Natural killer cell treated with Interleukin-12 subunit alpha and Interleukin-12 subunit beta and Interleukin-15 and Interleukin-18, amount 100 ng/mL, for 72 hours (primary cell): ENCODE measurements at places on chromosomes 4 and X. TPM values are rescaled to one million over a fixed set of nuclear protein-coding genes. Genes with fewer than 3 reads are reported as not detected.

- no peak for DNase-seq
These were observed 7.2 kb downstream of the GTPBP6 start for GRCh38 chrX:311156-312129.

Gene LDB2
- total RNA-seq = 0.64 TPM

DNA sequence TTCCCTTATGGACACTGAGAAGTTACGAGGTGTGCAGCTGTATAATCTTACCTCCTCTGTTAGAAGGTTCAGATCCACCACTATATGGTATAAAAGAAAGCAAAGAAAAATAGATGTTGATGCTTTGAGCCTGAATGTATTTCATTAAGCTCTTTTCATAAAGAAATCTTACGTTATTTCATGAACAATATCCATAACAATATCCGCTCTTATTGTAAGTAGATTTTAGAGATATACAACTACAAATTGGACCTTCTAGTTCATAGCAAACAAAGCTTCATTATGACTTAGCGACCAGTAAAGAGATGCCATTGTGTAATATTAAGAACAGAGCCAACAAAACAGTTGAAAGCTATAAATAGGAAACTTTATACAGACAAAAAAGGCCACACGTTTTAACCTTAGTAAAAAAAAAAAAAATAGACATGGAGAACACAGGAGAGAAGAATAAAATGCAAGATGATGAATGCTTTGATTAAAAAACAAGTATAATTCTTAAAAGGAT, 203.6 kb downstream of the PDGFC start:
- no peak for DNase-seq

Gene VCX2
- total RNA-seq = not detected

DNA sequence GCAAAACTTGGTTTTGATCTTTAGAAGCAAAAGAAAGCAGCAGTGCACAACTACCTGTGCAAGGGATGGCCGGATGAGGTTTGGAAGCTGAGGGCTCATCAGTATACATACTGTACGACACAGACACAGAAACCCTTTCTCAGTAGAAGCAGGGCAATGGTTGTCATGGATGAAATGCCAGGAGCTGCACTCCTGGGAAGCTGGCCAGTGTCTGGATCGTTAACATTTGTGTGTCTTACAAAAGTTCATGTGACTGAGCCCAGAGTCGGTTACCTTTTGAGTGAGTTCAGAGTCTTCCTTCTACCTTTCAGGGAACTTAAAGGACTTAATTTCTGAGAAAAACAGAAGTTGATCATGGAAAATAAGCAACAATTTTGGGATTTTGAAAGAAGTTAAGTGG, 230.3 kb downstream of the APBB2 start:
- DNase-seq = no peak

Gene CENPI
- total RNA-seq = 38.7 TPM

GRCh38 chrX:104918122-104918521, 302.4 kb downstream of the TEX13A start:
- no peak for DNase-seq

- DNase-seq = no peak
These were observed 115.0 kb upstream of the KCNIP4 start for GRCh38 chr4:22063613-22064012.

DNA sequence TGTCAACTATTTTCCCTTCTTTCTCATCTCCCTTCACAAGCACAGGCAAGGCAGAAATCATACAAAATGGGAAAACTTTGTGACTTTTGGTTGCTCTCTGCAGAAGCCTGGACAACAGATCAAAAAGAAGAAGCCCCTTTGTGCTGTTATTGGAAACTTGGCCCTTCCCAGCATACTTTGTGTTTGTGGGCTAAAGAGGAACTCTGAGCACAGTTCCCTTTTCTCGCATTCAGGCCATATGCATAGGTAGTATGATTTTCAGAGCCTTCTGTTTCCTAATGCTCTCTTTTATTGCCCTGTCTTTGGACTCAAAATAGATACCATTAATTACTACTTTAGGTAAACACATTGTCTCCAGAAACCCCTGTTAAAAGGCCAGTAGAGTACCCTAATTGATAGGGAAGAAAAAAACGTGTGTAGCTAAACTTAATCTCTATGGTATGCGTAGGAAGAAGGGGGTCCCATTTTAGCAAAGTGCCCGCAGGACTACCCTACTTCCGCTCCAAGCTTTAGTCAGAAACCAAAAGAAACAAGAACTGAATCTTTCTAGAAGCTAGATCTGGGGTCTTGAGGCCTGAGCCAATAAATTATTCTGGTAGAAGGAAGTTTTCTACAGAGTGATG, 26.6 kb downstream of the VSIG4 start:
- no peak for DNase-seq

Gene GTPBP6
- 69.6 TPM for total RNA-seq

DNA sequence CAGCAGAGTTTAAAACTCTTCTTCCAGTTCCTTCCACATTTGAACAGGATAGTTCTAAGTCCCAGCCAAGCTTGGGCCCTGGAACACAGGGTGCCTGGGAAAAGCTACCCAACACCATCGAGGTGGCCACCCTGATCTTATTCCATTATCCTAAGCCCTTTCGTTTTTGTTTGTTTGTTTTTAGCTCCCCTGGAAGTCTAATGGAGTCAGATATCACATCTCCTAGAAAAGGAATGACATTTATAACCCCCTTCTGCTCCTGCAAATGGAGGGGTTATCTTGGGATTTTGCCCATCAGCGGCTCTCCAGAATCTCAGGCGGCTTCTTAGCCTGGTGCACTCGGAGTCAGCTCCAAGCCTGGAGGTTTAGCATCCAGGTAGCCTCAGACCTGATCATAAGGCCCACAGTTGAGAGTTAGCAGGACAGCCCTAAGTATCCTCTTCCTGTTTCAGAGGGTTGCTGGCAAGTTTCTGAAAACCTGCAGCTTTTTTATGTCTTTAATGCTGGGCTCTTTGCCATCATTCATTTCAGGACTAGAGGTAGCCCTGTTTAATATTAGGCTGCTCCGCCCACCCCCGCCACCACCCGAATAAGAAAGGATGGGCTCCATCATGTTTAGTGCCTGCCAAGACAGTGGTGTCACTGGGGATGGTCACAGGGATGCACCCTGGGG, 230.0 kb upstream of the LNX1 start:
- no peak for DNase-seq

Gene MMGT1
- 22.2 TPM for total RNA-seq

DNA sequence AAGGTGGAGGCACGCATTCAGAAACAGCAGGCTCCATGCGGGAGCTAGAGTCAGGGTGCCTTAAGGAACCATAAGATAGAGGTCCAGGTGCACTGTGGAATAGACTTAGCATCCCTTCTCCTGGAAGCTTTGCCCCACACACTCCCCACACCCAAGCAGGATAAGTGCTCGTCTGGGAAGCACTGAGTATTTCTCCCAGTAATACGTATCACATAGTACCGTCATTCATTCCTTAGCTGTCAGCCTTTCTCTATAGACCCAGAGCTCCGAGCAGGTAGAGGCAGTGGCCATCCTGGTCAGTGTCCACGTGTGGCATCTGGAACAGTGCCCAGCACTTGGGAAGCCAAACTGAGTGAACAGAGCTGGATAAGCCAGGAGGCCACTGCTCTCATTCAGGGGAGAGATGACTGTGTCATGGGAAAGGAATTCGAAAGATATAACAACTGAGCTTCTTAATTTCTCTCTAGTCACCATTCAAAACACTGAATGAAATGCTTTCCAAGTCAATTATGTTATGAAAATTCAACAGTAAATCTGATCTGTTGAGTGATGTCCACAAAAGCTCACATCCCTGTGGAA, 9.9 kb downstream of the APBB2 start:
- no peak for DNase-seq

Gene BEX1
- not detected for total RNA-seq

GRCh38 chr4:74543231-74543781, 98.4 kb downstream of the AREG start:
- no peak for DNase-seq

Gene RGS12
- 1.9 TPM for total RNA-seq

DNA sequence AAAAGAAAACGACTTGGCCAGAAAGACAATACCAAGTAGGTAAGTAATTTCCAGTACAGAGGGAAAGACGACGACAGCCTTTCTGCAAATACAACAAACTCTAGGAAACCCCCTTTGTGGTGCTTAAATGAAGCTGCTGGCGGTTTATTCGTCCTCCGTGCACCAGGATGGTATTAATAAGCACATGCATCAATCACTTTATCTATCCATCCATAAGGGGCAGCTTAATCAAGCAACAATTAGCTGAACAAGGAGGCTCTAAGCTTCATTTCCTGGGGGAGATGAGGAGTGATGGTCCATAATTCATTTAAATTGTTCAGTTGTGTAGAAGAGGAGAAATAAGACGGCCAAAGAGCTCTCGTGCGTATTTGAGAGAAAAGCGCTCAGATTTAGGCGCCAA, 26.2 kb downstream of the IRF2 start:
- DNase-seq = no peak

DNA sequence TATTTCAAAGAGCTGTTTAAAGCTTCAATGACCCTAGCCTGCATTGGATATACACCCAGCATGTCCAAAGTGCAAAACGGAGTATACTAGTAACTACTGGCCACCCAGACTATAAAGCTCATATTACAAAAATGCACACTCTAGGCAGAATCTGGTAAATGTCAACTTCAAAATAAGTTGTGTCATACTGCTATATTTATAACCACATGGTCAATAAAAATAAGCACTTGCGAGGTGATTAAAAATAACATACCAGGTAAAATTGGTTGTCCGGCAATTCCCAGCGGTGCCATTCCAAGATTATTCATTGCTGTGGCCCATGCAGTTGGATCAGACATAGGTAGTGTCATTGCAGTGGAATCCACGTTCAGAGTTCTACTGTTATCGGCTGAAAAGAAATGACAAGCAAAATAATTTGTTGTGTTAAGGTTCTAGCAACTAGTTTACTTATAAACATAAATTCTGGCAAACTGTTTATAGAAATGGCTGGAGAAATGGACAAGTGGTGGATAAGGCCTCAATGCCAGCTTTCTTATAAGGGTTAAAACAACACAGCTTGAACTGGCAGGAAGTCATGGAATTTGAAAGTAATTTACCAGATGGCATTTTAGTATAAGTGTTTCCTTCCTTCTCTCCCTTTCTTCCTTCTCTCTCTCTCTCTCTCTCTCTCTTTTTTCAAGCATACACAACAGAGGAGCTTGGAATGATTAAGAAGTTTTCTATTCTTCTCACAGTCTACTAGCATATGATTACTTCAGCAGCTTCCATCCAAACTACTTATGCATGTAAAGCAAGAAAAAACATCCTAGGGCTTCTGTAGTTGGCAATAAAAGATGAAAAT, 199.9 kb downstream of the ENOX2 start:
- no peak for DNase-seq

- no peak for DNase-seq
These were observed 25.6 kb downstream of the CHM start for GRCh38 chrX:86021652-86022289.

DNA sequence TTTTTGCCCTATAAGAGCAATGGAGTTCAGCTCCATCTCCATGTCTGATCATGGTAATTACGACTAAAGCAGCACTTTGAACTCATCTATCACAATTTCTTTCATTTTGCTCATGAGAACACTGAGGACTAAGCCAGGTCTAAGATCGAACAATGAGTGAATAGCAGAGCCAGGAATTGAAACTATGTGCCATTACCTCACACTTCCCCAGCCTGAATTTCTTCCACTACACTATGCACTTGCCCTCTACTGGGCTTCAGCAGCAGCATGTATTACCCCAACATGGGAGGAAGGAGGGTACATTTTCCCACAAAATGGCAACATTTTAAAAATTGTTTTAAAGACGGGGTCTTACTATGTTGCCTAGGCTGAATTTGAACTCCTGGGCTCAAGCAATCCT, 274.7 kb upstream of the FGF13 start:
- no peak for DNase-seq

GRCh38 chr4:68416591-68416990, 30.7 kb upstream of the TMPRSS11E start:
- DNase-seq = no peak

GRCh38 chr4:14644580-14645282, 357.6 kb upstream of the CPEB2 start:
- DNase-seq = no peak

DNA sequence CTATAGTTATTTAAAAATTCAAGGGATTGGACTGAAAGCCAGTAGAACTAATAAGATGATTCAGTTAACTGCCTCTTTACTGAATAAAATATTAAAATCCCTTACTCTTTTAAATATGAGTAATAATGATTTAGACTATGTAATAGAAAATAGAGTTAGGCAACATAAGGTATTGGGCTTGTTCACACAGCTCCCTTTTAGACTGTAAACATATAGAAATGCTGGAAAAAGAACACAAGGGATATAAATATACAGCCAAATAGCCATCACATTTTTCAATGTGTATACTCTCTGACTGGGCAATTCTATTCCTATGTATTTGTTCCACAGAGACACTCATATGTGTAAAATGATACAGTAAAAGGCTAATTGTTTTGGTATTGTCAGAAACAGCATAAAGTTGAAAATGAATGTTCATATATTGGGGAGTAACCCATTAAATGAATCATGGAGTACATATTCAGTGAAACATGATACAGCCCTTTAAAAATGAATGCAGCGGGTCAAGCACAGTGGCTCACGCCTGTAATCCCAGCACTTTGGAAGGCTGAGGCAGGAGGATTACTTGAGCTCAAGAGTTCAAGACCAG, 129.8 kb downstream of the TBC1D19 start:
- no peak for DNase-seq

Gene FAM9B
- total RNA-seq = not detected

DNA sequence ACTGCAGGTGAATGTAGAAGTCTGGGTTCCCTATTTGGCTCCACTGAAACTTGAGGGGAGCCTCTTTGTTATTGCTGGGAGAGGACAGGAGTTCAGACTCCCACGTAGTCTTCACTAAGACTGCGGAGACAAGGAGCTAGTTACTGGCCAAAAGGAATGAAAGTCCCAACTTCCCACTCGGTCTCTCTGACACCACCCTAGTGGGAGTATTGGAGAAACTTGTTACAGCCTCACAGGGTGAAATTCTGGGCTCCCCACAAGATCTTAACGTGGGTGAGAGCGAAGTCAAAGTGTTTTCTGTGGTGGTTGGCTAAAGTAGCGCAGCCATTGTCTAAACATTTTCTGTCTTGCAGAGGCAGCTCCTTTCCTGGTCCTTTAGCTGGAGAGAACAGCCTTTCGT, 13.5 kb downstream of the MYOZ2 start:
- DNase-seq = no peak

- DNase-seq = no peak
These were observed 114.3 kb downstream of the GABRB1 start for GRCh38 chr4:47145630-47146029.

- DNase-seq = no peak
These were observed 115.8 kb downstream of the NAA11 start for GRCh38 chr4:79209822-79210635.

Gene SMIM10
- 1.4 TPM for total RNA-seq

Gene MAGEA9B
- total RNA-seq = not detected

- DNase-seq = no peak
These were observed 579.4 kb downstream of the GRXCR1 start for GRCh38 chr4:43471950-43472349.

Gene RXFP1
- not detected for total RNA-seq

Gene ADH1C
- total RNA-seq = not detected
